Mucosa of descending colon (tissue), 3 donors: ENCODE measurements at places on chromosomes 13 and 19. TPM values are rescaled to one million over a fixed set of nuclear protein-coding genes. Genes with fewer than 3 reads are reported as not detected.

The PDE4A gene
- 7.0 TPM for total RNA-seq

DNA sequence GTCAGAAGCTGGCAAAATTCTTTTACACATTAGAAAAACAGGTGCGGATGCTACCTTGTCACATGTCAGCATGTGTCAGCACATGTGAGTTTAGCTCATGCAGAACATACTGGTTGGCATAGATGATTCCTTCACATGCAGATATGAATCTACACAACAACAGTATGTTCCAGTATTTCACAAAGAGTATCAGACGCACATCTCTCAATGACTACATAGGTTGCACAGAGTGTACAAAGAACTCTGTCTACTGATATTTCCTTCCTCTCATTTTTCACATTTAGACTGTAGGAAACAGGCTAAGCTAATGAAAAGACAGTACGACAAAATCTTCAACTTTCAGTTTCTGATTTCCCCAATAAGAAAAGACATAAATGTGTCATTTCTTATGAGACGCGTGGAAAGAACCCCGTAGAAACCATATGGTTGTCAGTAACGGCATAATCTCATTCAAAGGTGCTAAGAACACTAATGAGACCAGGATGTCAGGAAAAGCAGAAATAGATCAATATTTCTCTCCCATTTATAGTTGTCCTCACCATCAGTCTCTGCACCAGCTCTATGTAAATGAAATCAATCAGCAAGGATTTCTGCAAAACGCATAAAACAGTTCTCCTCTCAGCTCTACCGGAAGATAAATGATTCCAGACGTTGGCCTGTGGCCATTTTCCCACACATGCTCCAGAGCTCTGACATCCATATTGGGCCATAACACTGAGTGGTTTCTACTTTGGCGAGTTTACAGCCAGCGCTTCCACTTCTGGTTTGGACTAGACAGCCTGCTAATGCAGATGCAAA is 81.2 kb downstream of the STARD13 start:
- DNase-seq, result no peak

DNA sequence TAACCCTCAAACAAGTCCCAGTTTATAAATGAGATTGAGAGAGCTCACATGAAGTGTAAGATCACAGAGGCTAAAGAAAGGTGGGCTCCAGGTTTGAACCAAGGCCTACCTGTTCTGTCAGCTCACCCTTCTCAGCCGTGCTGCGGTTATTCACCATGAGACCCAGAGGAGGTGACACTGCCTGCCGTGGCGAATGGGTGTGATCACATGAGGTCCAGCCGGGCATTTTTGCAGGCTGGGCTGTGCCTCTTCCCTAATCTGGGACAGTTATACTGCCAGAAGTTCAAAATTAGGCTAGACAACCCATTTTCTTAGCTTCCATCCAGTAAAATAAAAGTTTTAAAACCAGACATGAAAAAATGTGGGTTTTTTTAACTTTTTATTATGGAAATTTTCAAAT is 146.8 kb downstream of the FOXO1 start:
- no peak for DNase-seq

GRCh38 chr19:35088131-35088913 is 27.3 kb upstream of the FXYD3 start:
- no peak for DNase-seq

DNA sequence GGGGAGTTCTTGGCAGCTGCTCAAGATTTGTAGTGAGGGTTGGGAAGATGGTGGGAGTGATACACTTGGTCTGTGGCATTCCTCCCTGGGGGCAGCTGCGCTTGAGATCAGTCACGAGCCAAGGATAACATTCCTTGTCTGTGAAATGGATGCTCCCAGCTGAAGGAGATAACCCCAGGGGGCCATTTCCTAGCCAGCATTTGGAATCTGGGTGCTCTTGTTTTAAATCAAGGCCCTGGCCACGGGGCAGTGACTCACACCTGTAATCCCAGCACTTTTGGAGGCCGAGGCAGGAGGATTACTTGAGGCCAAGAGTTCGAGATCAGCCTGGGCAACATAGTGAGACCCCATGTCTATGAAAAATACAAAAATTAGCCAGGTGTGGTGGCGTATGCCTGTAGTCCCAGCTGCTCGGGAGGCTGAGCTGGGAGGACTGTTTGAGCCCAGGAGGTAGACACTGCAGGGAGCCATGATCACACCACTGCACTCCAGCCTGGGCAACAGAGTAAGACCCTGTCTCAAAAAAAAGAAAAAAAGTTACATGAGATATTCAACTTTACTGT is 4.6 kb downstream of the PKN1 start:
- no peak for DNase-seq

- no peak for DNase-seq
These were observed 55.1 kb downstream of the CDADC1 start for GRCh38 chr13:49302817-49303216.

DNA sequence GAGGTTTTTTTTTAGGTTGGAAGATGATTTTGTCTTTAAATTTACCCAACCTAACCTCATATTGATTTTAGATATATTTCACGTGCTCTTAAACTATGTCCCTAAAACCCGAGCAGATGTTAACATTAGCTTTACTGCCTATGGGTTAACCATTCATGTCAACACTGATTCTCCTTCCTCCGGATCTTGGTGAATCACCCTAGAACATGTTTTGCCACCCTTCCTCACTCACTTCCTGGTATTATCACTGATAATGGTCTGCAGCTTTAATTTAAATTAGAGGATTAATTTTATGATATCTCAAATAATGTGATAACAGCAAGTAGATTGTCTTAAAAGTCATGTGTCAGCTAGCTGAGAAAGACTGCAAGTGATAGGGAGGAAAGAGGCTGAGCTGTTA is 31.9 kb downstream of the HTR2A start:
- DNase-seq, result no peak

DNA sequence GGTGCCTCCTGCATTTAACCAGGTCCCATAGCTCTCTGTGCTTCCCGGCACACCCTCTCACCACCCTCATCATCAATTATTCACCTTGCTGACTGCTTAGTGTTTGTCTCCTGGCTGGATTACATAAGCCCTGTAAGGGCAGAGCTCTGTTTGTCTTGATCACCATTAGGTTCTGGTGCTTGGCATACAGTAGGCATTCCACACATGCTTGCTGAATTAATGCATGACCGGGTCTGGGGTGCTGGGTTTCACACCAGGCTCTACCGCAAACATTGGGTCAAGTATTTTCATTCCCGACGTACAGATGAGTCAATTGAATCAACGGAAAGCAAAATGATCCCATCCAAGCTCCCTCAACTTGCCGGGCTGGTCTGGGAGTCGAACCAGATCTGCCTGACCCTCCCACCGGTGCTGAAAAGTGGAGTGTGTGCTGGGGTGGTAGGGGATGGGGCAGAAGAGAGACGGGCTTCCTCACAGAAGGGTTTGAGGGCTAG is 28.5 kb downstream of the VAV1 start:
- DNase-seq, result no peak
